Peyer's patch (tissue), 4 donors: ENCODE measurements at places on chromosomes 7 and 10.
A peak's percentile ranks its signal among the peaks of the same experiment; 100 is the strongest.

DNA sequence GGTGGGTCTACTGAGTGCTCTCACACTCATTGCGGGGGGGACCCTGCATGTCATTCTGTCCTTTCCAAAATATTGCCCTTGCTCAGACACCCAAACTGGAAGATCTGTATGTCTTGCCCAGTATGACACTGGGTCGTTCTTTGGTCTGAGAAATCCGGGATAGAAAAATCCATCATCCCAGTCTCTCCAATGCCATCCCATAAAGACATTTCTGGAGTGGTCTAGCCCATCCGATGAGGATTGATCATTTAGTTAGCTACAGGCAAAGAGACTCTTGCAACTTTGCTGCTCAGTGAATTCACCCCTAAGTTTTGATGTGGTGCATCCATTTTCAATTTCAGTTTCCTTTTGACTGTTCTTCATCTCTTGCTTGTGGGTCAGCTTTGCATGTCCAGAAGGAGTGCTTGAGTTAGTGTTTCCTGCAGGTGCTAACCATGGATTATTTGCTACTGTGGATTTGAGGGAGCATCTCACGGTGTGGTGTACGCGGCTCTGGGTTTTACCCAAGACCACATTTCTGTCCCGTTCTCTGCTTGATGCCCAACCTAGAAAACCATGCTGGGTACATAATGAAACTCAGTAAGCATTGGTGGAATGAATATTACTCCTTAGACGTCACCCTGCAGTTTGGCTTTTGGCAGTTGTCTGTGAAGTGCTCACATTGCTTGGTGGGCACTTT lies 247.0 kb upstream of the MKI67 start:
- no peak for DNase-seq

DNA sequence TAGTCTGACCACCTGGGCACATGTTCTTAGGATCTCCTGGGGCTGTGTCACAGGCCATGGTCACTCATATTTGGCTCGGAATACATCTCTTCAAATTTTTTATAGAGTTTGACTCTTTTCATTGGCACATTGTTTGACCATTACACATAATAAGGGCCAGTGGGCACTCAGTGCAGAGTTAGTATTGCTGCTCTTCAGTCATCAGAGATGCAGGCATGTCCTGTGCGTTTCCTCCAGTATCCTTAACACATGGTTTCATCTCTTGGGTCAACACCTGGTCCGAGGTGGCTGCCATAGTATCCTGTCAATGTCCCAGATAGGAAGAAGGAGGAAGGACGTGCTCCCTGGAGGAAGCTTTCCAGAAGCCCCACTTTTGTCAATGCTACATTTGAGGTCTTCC lies 125.0 kb downstream of the FAM107B start:
- no peak for DNase-seq

- no peak for DNase-seq
Observed at GRCh38 chr7:68246189-68246633, 1249.6 kb downstream of the TYW1 start.

- no peak for DNase-seq
Observed at GRCh38 chr7:16916738-16917137, 35.0 kb upstream of the AGR3 start.

DNA sequence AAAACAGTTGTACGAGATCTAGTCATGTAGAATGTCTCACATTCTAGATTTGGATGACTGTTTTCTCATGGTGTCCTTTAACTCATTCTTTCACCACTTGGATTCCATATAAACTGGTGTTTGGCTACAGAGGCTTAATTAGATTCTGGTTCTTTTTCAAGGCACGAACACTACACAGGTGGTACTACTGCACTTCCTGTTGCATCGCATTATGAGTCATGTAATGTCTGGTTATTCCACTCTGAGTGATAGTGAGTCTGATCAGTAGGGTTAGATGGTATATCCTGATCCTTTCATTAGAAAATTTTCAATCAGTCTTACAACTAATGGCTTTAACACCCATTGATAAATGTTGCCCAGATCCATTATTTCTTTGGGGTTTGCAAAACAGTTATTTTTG lies 11.2 kb upstream of the AKAP9 start:
- no peak for DNase-seq

DNA sequence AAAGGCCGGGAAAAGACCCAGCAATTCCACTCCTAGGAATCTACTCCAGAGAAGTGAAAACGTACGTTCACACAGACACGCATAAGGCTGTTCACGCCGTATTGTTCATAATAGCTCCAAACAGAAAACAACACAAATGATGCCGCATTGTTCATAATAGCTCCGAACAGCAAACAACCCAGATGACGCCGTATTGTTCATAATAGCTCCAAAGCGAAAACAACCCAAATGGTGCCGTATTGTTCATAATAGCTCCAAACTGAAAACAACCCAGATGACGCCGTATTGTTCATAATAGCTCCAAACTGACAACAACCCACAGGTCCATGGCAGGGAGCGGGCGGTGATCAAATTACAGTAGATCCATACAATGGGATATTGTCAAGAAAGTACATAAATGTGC lies 85.2 kb upstream of the DNAAF5 start:
- DNase-seq, result no peak

DNA sequence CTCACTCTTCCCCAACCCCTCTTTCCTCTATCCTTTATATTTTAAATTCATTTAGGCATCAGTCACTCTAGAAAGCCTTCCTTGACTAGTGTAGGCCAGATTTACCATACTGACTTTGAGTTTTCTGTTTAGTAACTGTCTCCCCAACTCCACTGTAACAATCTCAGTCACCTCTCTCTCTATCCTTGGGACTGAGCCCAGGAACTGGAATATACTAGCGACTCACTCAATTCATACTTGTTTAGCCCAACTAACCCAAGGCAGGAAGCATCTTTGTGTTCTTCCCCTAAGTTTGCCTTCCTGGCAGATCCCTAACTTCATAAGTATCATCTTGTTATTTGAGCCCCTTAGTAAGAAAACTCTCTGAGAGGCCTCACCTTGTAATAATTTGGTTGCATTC lies 19.1 kb downstream of the PLCE1 start:
- DNase-seq, result no peak

- DNase-seq, result no peak
Observed at GRCh38 chr7:157410831-157411556, 74.2 kb downstream of the DNAJB6 start.

DNA sequence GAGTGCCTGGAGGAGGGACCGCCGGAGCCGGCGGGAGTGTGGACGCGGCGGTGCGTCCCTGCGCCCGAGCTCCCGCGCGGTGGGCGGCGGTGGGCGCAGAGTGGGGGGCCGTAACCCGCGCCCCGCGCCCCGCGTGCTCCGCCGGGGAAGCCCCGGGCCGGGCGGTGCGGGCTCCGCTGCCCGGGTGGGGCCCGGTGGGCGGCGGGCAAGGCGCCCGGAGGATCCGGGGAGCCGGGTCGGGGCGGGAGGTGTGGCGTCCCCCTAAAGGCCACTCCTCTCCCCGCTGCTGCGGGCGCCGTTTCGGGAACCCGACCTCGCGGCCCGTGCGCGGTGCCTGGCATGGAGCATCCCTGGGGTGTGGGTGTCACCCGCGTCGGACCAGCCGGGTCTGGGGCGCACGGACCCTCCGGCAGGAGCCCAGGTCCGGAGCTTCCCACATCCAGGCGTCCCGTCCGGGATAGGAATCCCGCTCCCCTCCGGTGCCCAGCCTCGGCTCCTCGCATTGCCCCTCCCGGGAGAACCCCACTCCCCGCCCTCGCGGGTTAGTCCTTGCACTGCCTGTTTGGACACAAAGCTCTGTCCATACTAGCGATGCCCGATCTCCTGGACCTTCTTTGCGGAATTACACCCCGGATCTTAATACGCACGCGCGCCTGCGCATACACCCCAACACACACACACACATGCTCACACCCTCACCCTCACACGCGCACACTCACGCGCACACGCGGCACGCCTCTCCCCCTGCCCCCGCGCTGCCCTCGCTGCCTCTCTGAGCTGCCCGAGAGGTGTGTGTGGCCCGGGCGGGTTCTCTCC lies 723 bp downstream of the MTURN start:
- DNase-seq, result peak; percentile 72

DNA sequence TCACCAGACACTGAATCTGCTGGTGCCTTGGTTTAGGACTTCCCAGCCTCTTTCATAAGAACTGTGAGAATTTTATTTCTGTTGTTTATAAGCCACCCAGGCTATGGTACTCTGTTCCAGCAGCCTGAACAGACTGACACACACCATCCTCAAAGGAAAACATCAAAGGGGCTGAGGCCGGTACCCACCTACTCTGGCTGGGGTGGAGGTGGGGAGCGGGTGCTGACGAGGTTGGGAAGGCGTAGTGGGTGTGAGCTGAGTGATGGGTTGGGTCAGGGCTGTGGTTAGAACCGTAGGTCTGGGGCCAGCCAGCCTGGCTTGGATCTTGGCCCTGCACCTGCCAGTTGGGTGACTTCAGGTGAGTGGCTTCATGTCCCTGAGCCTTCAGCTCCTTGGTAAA lies 136.3 kb downstream of the SH3PXD2A start:
- DNase-seq, result no peak

GRCh38 chr10:31032258-31033132 lies 830 bp upstream of the ZNF438 start:
- peak; percentile 98 for DNase-seq

DNA sequence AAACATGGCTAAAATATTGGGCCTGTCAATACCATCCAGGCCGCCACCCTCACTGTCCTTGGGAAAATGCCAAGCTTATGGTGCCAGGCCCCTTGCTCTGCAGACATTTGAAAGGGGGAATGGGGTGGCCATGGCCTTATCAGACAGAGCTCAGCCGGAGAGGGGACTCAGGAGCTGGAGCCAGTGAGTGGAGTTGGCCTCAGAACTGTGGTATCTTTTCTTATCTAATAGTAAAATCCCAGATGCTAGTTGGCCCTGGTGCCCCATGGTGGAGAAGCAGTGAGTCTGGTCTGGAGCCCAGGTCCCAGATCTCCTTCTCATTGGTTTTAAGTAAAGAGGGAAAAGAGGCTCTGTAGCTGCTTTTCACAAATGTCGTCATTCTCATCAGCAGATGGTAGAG lies 49.6 kb upstream of the SORCS3 start:
- DNase-seq, result no peak

DNA sequence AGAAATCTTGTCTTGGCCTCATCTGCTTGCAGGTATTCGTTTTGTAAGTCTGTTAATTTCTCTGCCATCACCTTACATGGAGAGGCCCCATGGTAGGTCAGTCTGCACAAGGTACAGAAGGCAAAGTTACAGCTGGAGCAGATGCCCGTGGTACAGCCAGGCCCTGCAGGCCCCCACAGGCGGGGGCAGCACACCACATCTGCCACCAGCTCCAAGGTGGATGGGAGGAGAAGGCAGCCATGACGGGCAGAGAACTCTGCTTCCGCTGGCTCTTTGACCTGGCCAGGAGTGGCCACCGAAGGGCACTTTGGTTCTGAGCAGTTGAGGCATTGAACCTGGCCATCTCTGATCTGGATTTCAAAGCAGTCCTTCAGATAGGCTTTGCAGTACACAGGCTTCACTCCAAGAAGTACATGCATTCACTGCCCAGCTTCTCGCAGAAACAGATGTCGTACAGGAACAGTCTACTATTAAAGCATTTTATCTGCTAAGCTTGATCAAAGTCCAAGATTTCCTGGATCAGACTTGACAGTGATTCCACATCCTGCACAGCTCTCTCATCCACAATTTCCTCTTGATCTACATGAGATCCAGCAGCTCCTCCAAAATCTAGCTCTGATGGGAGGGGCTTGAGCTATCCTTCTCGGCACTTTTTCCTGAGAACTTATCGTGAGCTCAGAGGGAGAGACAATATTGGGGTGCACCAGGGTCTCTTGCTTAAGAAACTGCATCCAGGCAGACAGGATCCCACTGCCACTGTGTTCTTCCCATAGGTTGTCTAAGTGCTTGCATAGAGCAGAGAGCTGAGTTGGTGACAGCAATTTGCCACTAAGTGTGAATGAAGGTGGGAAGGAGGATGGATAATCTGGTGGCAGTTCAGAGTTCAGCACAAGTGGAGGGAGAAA lies 120.7 kb downstream of the TRRAP start:
- DNase-seq, result no peak

GRCh38 chr7:79593866-79594301 lies 140.4 kb upstream of the MAGI2 start:
- DNase-seq, result no peak

DNA sequence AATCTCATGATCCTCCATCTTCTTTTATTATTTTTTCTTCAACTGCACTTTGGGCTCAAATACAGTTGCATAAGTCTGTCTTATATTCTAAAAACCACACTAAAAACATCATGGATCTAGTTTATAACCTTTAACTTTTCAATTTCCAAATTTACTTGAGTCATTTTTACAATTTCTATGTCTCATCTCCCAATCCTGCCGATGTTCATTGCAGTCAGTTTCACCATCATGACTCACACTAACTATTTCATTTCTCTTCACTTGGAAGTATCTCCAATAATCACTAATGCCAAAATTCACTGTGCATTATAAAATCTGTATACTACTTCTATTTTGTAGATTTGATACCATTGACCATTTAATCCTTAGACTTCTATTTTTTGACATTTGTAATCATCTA lies 806.9 kb upstream of the SORCS1 start:
- no peak for DNase-seq

GRCh38 chr10:97111615-97112014 lies 74.1 kb downstream of the SLIT1 start:
- no peak for DNase-seq

- peak; percentile 46 for DNase-seq
Observed at GRCh38 chr7:81684514-81685269, 85.2 kb downstream of the HGF start.

DNA sequence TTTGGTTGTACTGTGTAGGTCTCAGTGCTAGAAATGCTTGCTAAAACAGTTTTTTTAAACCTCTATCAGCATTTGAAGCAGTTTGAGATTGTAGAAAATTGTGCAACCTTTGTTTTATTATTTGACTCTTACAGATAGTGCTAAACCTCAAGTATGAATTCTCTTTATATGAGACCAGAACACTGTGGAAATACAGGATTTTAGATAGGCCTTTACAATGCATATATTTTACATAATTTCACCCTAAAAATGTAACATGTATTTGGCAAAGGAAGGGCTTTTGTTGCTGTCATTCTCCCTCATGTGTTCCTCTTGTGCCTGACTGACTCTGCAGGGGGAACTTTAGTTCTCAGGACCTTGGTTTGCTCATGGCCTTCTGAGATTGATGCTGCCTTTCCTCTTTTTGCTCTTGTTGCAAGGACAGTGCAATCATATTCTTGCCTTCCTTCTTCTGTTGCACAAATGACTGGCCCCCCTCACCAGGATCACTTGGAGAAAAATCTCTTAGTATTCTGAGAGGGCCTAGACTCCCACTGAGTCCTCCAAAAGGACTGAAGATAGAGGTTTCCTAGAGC lies 188.7 kb downstream of the PPP1R9A start:
- DNase-seq, result no peak

DNA sequence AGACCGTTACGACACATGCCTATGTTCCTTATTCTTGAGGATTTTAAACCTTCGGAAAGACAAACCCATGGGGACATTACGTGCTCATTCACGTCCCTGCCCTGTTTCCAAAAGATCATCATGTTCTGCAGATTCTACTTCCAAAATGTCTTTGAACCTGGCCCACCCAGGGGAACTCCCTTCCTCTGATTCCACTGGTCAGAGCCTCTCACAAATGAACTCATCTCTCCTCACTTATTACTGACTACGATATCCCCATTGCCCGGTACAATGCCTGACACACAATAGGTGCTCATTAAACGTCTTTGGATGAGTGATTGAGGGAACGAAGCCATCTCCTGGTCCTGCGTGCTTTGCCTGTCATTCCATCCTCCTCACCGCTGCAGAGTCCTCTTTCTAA lies 168.3 kb upstream of the RNF32 start:
- DNase-seq, result no peak

GRCh38 chr7:103929901-103930311 lies 59.6 kb downstream of the RELN start:
- DNase-seq, result no peak

- DNase-seq, result no peak
Observed at GRCh38 chr10:34607894-34608293, 207.2 kb downstream of the PARD3 start.

GRCh38 chr10:69455006-69455763 lies 3.9 kb downstream of the TSPAN15 start:
- DNase-seq, result no peak
